ENCODE measurements at places on chromosomes 2 and 18.

DNA sequence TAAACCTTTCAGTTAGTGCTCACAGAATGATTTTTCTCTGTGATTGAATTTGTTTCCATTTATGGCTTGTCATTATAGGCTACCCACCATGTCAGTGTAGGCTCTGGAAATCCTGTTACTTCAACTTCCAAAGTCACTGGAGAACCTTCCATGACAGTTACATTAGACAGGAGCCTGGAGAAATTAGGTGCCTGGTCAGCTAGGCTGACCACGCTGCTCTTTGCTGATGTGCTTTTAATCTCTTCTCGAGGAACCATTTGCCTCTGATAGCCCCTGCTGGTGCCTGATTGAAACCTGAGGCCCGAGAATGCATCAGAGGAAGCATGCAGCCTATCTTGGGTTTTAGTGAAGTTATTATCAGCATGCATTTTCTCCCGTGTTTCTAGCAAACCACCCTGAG, 29.6 kb upstream of the TTN start:
- DNase-seq: no peak

GRCh38 chr2:11749646-11750349, 3.4 kb downstream of the LPIN1 start:
- no peak for DNase-seq

DNA sequence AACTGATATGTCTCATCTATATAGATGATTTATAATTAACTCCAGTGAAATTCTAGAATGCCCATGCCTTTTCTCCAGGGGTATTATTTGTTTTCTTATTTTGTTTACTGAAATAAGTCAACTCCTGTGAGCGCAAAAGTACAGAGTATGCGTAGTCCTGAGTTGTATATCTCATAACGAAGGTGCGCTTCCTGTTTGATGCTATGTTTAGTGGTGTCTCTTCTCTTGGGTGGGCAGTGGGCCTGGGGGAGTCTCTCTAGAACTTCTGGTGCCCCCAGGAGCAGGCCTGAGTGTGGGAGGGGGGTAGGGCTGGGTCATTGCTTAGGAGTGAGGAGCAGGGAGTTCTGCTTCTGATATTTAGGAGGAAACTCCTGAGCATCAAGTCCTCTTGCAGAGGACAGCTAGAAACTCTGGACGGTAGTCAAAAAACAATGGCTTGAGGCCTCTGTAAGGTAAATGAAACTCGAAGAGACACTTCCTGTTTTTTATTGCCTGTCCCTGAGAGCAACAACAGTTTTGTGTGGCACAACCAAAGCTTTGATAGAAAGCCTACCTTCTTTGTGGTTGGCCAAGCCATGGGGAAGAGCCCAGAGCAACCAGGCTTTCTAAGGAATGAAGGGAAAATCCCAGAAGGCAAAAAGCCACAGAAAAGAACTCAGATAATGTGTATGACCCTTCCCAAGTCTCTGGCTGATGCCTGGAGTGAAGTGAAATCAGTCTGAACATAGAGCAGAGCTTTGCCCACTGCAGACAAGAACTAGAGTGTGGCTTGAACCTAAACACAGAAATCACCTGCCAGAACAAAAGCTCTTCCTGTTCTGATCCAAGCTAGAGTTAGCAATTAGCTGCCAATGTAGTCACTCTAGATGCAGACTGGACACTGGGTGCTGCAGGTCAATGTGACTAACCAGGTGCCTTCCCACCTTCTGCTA, 8.5 kb upstream of the SP140L start:
- DNase-seq: peak; percentile 32

DNA sequence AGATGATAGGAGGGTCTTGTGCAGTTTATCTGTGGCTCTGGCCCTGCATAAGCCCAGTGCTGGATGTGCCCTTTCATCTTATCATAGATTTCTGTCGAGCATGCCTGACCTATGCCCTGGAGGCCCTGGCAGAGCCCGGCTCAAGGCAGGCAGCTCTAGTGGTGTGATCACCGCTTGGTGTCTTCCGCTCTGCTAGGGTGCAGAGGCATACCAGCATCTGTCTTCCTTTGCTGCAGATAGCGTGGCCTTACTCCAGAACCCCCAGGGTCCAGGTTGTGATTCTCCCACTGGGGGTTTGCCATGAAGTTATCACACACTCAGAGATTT, 13.7 kb upstream of the TRAF3IP1 start:
- DNase-seq: no peak
